ENCODE measurements at places on chromosomes 13 and 19.
A peak's percentile ranks its signal among the peaks of the same experiment; 100 is the strongest.

DNA sequence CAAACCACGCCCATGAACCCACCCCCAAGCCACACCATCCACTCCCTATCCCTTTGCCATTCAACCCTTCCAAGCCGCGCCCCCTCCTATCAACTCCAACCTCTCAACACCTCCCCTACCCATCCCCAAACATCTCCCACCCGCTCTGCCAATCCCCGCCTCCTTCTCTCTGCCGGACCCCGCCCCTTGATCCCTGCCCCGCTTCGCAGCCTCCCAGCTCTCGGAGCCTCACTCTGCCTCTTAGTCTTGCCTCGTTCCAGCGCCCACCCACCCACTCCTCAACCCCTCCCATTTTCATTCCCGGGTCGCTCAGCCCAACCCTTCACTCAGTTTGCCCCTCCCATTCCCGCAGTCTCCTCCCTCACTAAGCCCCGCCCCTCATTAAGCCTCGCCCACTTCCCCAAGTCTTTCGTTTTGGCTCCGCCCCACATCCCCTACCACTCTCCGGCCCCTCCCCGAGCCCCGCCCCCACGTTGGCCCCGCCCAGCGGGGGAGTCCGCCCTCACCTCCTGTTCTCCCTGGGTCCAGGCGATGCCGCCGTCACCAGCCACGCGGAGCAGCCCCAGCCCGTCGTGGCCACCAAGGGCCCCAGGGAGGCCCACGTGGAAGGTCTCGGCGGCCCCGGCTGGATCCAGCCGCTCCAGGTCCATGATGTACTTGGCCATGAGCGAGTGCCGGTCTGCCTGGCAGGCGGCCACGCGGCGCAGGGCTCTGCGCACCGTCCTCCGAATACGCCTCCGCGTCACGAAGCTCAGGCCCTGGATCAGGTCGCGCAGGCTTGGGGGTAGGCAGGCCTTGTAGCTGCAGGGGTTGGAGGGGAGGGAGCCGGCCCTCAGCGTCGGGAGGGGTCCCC lies 5.7 kb downstream of the JAK3 start:
- peaks cover 41% of the 10 kb centered on the region for H3K4me1 ChIP-seq
- no peaks in the 10 kb centered on the region for H3K27me3 ChIP-seq
- H3K4me3 ChIP-seq = no peak overlapping the region
- peak; percentile 45 for DNase-seq

- H3K36me3 ChIP-seq = peaks cover 27% of the 10 kb centered on the region
- peaks cover 80% of the 10 kb centered on the region for H3K4me1 ChIP-seq
- peak overlapping the region; percentile 96 for H3K4me3 ChIP-seq
- no peaks in the 10 kb centered on the region for H3K27me3 ChIP-seq
- peak overlapping the region; percentile 85 for H3K27ac ChIP-seq
- peak; percentile 23 for DNase-seq
Measured at GRCh38 chr13:95677564-95678266, 776 bp downstream of the DNAJC3 start.

DNA sequence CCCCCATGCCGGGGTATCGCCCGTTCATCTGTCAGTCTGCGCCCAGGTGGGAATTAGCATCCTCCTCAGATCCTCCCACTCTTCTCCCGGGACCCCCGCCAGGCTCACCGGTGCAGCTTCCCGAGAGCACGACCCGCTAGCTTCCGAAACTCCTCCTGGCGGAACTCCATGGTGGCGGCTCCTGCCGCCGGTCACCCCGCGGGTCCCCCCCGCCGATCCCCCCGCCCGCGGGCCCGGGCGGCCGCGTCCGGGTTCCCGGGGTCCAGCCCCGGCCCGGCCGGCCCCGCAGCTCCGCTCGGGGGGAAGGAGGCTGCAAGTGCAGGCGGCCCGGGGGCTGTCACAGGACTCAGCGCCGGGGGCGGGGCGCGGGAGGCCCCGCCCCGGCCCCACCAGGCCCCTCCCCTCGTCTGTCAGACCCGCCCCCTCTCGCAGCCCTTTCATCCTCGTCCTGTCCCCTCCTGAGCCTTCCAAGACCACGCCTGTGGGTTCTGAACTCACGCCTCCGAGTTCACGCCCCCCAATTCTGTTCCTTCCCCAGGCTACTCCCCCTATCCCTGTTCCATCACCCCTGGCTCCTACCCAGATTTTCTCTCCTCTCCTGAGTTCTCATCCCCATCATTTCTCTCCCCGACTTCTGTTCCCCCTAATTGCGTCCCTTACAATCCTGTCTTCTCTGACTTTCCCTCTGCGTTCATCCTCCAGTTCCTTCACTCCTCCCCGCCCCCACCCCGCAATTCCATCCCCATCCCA lies at the start of gene SLC17A7:
SLC17A7 (minus strand) TSS at position 318 of the 750 bp plus-strand sequence; CDS start at position 170, 148 bp downstream.
- H3K36me3 ChIP-seq = peaks cover 8% of the 10 kb centered on the region
- H3K4me3 ChIP-seq = peak within 1 kb of the TSS; percentile 82
- peaks cover 65% of the 10 kb centered on the region for H3K27me3 ChIP-seq
- peaks cover 43% of the 10 kb centered on the region for H3K4me1 ChIP-seq

- no peaks in the 10 kb centered on the region for H3K36me3 ChIP-seq
- peaks cover 2% of the 10 kb centered on the region for H3K27me3 ChIP-seq
Measured at GRCh38 chr13:113403255-113404104, 39.5 kb upstream of the GRTP1 start.

GRCh38 chr19:16822648-16823047 lies 6.5 kb upstream of the SIN3B start:
- no peak for DNase-seq
- no peak overlapping the region for H3K27ac ChIP-seq
- peaks cover 19% of the 10 kb centered on the region for H3K4me1 ChIP-seq
- H3K4me3 ChIP-seq = no peak overlapping the region
- peaks cover 16% of the 10 kb centered on the region for H3K27me3 ChIP-seq
